Activated T-helper 1 cell treated with anti-CD3 and anti-CD28 coated beads, Interleukin-2, amount 50 U/mL, for 16 hours (primary cell): ENCODE measurements at places on chromosomes 12 and 14.

GRCh38 chr14:104938436-104938835 lies 13.8 kb downstream of the PLD4 start:
- DNase-seq, result no peak

DNA sequence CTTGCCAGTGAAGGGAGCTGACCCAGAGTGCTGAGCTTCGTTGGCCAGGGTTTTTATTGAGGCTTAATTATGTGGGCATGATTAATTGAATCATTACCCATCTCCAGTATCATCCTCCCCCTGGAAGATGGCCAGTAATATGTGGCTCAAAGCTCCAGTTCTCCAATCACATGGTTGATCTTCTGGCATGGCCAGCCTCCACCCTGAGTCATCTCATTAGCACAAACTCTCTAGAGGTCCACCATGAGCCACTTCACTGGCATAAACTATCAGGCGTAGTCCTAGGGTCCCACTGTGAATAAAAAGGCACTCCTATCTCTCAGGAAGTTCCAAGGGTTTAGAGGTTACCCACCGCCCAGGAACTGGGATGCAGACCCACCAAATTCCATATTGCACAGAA lies 135.0 kb downstream of the ANO6 start:
- no peak for DNase-seq

DNA sequence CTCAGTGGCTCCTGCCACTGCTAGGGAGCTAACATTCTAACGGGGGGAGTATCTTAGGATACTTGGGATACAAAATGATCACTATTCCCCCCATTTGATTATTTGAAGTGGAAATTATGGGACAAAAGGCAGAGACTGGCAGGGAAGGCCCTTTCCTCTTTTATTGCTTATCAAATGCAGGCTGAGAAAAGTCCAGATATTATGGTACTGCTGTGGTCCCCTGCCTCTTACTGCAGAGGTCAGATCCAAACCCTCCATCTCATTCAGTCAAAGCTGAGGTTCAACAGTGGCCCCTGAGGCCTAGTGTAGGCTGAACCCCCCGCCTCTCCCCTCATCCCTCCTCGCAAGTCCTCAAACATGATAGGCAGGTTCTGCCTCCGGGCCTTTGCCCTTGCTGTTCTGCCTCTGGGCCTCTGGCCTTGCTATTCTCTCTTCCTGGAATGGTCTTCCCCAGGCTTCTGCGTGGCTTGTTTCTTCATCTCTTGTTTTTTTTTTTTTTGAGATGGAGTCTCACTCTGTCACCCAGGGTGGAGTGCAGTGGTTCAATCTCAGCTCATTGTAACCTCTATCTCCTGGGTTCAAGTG lies 34.2 kb downstream of the KRT80 start:
- no peak for DNase-seq

GRCh38 chr12:102169922-102170621 lies 27.6 kb downstream of the PMCH start:
- DNase-seq, result no peak

GRCh38 chr12:47935184-47935583 lies 28.2 kb upstream of the TMEM106C start:
- no peak for DNase-seq

DNA sequence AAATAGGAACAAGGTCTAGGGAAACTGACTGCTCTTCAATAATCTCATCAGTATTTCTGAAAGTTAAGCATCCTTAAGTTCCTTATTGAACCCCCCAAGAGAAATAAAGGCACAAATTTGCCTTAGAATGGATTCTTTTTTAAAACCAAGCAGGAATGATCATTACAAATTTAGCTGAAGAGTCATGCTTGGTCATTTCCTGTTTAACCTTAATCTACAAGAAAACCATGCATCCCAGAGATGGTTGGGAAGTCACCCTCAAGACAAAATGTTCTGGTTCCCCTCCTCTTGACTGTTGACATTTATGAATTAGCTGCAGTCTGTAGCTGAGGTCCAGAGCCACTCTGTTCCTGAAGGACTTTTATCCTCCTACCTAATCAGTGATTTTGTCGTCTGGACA lies 291.8 kb upstream of the G2E3 start:
- DNase-seq, result no peak

GRCh38 chr12:6697584-6698351 lies 2.8 kb downstream of the PIANP start:
- no peak for DNase-seq

GRCh38 chr12:62279058-62279457 lies 18.9 kb downstream of the USP15 start:
- no peak for DNase-seq

DNA sequence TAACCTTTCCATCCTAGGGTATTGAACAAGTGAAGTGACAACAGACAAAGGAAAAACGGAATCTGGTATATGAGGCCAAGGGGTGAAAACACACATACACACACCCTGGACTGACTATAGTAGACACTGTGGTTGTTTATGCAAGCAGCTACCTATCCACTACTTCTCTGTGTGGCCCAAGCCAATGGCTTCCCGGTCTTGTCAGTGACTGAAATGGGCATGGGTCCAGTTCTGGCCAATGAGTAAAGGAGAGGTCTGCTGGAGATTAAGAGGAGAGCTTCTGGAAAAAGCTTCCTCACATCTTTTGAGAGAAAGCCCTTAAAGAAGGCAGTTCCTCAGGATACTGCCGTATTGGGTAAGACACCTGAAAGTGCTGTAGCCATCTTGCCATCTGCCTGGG lies 19.3 kb downstream of the MBIP start:
- no peak for DNase-seq

DNA sequence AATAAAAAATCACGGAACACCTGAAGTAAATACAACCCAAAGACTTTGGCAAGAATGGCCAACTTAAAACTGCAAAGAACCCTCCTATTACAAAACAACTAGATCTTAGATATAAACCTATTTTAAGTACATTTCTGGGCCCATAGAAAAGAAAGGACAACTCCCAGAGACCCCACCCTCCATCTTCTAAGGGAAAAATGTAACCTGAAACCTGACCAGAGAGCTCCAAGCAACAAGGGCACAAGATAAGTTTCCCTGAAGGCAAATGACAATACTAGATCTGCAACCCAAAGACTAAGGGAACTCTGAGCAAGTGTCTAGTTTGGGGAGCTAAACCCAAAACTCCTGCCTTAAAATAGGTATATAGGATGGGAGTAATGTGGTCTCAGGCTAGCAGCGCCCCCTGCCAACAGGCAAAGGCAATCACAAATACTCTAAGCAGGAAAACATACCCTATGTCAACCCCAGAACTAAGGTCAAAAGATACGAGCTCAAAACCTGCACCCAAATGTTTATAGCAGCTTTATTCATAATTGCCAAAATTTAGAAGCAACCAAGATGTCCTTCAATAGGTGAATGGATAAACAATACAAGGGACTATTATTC lies 218.9 kb downstream of the ITPR2 start:
- DNase-seq, result no peak

DNA sequence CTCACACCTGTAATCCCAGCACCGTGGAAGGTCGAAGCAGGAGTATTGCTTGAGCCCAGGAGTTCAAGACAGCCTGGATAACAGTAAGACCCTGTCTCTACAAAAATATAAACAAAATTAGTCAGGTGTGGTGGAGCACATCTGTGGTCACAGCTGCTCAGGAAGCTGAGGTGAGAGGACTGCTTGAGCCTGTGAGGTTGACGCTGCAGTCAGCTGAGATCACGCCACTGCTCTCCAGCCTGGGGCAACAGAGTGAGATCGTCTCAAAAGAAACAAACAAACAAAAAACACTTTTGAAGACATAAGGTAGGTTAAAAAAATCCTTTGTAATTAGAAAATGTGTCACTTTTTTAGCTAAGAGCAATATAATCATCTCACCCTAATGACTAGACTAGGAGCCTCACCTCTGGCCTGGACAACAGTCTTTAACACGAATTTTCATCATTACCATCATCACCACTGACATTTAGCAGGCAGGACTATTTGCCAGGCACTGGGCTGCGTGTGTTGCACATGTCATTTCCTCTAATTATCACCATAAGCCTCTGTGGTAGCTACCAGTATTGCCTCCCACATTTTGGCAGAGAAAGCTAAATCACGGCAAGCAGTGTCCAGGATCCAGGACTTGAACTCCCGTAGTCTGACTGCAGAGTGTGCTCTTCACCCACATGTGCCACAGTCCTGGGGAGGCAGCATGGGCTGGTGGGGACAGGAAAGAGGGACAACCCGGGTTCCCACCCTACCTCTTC lies 4.6 kb upstream of the SYCP3 start:
- no peak for DNase-seq
